ENCODE measurements at places on chromosomes 16 and 17.

GRCh38 chr16:745739-746138 lies 4.9 kb upstream of the CIAO3 start:
- DNase-seq = no peak

- DNase-seq = no peak
Observed at GRCh38 chr16:82302042-82302727, 132.2 kb upstream of the MPHOSPH6 start.

DNA sequence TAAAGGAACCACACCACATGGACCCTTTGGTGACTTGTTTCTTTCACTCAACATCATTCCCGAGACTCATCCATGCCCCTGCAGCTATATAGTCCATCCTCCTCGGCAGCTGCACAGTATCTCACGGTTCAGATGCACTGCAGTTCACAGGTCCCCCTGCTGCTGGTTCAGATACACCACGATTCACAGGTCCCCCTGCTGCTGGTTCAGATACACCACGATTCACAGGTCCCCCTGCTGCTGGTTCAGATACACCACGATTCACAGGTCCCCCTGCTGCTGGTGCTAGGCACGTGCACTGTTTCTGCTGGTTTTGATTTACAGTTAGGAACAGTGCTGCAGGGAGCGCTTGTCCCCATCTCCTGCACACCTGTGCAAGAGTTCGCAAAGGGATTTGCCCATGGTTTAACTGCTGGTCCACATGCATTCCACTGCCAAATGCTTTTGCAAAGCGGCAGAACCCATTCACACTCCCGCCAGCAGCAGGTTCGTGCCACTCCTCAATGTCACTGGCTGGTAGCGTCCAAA lies 3.8 kb downstream of the HSDL1 start:
- no peak for DNase-seq

DNA sequence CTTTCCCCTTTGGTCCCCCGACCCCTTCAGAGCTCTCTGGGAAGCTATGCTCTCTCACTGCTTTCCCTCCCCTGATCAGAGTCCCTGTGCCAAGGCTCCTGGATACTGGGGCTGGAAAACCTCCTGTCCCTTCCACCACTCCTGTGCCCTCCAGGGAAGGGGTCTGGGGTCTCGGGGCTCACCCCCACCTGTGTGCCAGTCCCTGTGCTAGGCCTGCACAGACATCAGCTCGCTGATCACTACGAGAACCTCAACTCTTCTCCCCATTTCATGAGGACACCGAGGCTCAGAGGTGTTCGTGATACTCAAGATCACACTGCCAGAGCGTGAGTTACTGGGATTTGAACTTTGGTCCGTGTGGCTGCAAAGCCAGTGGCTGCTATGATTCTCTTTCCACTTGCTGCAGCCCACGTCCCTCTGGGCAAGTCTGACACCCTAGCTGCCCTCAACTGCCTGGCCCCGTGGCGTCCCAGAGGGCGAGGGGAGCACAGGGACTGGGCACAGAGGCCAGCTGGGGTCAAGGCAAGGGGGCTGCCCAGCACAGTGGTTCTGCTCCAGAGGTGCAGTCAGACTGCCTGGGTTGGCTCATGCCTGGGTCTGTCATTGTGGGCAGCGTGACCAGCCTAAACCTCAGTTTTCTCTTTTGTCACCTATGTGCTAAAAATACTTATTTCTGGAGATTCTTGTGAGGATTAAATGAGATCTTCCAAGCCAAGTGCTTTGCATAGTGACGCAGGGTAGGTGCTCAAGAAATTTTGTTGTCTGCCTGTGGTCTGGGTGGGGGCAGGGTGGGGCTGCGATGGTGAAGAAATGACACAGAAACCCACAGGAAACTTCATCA lies 43.8 kb upstream of the TOB1 start:
- DNase-seq = no peak

- DNase-seq = peak; percentile 11
Observed at GRCh38 chr16:81198635-81199034, 39.9 kb upstream of the BCO1 start.

GRCh38 chr17:1362065-1362848 lies 37.8 kb downstream of the YWHAE start:
- DNase-seq = no peak

DNA sequence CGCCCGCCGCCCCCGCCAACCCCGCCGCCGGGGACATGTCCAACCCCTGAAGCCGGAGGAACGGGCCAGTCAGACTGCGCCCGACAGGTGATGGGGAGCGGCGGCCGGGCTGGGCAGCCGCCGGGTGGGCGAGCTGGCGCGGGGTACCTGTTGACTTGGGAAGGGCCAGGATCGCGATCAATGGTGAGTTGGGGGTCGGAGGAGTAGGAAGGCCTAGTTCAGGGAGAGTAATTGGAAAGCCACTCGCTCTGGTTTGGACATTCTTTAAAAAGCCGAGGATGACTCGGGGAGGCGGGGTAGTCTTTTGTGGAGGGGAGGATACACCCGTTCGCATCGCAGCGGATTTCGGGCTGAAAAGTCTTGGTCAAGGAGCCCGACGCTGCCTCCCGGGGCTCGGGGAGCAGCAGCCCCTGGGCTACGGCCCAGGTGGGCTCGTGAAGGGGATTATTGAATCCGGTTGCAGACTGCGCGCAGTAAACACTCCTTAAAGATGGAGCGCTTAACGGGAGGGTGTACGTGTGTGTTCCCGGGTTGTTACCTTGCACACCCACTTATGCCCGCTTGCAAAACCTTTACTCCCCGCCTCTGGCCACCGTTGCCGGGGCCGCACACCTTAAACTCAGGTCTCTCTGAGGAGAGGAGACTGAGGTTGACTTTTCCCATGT lies 123.8 kb downstream of the GOSR1 start:
- peak; percentile 8 for DNase-seq

- DNase-seq = no peak
Observed at GRCh38 chr16:84780063-84780462, 39.7 kb upstream of the CRISPLD2 start.

- no peak for DNase-seq
Observed at GRCh38 chr17:50848711-50849110, 13.3 kb downstream of the WFIKKN2 start.

DNA sequence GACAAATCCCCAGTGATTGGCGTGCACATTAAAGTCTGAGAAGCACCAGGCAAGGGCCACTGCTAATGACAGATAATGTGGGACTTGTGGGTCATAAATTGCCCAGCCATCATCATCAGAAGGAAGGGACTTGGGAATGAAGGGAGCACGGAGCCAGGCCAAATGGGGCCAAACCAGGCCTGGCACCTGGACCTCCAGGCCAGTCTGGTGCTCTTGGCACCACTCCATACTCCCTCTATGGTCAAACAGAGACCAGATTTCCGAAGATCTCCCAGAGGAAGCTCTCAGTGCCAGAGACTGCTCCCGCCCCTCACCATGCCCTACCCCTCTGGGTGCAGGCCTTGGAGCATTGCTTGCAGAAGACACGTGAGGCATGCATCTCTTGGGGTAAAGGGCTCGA lies 142.2 kb downstream of the CCDC182 start:
- DNase-seq = no peak

GRCh38 chr17:32463304-32463703 lies 19.0 kb downstream of the PSMD11 start:
- DNase-seq = no peak

DNA sequence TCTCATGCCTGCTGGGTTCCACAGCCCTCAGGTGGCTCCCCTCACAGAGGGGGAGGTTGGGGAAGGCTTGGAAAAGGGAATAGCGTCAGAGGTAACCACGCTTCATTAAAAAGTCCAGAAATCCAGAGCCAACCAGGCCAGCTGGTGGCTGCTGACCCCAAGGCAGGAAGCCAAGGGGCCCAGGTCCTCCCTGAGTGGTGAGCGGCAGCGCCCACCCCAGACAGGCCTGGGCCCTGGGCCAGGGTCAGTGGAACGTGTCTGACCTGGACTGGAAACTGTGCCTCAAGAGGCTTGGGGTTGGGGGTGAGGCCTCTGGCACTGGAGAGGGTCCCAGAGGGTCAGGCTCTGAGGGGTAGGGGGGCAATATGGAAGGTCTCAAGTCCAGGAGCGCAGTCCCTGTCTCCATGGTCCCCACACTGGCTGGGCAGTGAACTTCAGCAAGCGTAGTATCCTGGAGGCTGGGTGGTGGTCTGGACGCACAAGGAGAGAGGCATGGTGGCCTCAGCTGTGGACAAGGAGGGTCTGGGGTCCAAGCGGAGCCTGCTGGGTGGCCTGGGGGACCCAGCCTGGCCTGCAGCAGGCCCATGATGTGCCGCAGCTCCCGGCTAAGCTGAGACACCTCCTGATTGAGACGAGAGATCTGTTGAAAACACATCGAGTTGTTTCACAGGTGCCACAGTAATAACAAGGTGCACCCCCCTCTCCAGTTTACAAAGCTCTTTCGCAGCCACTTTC lies 5.2 kb upstream of the RAB5C start:
- DNase-seq = no peak

GRCh38 chr17:73343739-73344454 lies 32.1 kb upstream of the CDC42EP4 start:
- DNase-seq = no peak

DNA sequence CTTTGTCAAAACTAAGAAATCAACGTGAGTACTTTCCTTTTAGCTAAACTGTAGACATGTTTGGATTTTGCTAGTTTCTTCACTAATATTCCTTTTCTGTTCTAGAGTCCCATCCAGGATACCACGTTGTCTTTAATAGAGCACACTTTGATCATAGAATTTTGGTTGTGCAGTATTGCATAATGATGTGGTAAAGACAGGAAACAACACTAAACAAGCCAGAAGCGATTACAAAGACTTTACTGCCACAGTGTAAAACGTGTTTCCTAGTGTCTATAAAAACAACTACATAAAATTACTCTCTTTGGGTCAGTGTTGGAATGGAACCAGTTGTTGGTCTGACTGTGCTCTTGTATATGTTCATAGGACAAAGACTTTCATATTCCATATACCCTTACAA lies 19.3 kb downstream of the SHISA9 start:
- no peak for DNase-seq

DNA sequence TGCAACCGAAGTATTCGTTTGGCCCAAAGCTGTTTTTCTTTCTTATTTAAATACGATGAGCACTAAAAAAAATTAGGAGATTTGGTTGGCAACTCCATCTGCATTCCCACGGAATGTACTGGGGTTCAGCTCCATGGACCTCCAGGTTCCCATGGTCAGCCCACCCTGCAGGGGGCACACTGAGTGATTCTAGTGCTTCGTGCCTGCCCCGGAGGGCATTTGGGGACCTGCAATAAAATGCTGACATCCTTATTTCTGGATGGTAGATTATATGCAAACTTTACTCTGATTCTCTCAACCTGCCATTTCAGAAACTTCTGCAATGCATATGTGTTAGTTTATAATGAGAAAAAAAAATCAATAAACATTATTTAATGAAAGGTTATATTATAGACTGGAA lies 339.4 kb downstream of the XYLT1 start:
- DNase-seq = no peak

DNA sequence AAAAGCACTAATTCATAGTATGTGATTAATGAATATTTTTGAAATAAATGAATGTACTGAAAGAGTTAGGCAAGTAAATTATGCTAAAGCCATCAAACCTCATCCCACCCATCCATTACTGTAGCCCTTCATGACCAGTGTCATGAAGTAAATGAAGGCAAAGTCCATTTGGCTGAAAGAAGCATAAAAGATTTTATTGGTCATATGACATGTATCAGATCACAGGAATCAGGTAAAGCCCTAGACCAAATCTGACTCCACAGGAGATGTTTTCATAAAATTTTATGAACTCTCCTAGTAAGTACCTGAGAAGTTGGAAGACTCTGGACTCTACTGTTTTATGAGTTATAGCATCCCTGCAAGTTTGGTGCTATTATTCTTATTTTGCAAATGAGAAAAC lies 213.5 kb downstream of the TMEM114 start:
- DNase-seq = no peak

GRCh38 chr16:88455610-88456355 lies 2.7 kb downstream of the ZFPM1 start:
- DNase-seq = peak; percentile 21

GRCh38 chr17:16477255-16477654 lies 14.7 kb downstream of the LRRC75A start:
- peak; percentile 89 for DNase-seq

DNA sequence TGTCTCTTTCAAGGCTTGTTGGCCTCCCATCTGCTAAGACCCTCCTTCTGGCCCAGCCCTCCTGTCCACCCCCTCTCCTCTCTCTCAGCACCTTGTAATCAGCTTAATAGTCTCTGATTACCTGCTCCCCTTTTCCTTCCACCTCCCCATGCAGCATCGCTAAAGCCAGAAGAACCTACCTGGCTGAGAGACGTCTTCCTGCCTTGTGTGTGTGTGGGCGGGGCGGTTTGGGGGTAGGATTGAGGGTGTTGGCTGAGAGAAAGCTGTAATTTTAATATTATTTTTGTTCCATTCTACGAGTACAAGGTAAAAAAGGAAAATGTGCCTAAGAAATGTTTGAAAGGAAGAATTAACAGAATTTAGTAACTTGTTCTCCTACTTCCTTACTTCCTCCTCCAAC lies 3.4 kb downstream of the DNAH9 start:
- DNase-seq = no peak

- DNase-seq = no peak
Observed at GRCh38 chr16:11668623-11669379, 546 bp downstream of the SNN start.

GRCh38 chr17:72151565-72152386 lies 31.0 kb downstream of the SOX9 start:
- peak; percentile 13 for DNase-seq

- no peak for DNase-seq
Observed at GRCh38 chr17:73973586-73974409, 229.7 kb upstream of the RPL38 start.

DNA sequence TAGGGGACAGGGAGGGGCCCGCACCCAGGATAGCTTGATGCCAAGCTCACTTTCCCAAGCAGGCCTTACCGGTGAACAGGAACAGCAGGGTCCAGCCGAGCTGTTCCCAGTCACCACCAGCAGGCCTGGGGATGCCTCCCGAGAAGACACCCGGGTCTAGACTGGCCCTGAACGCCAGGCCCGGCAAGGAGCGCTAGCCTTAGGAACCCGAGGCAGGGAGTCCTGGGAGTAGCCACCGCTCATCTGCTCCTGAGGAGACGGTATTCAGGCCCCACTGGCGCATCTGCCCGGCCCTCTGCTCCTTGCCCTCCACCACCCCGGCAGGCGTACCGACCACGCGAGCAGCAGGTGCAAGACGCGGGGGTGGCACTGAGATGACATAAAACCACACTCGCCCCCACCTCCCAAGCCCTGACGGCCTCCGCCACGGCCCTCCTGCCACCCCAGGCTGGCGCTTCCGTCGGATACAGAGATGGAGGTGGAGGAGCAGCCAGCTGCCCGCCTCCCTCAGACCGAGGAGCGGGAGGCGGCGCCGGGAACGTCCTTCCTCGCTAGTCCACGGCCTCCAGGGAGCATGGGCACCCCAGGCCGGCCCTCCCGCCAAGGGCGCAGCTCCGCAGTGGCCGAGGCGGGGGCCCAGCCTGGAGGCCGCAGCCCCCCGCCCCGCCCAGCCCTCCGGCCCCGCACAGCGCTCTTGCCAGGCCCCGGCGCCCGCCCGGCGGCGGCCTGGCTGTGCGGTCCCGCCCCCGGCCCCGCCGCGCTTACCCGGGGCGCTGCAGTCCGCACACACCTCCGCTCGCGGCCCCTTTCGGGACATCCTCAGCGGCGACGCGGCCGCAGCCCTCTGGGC lies 661 bp downstream of the GIT1 start:
- DNase-seq = peak; percentile 42

DNA sequence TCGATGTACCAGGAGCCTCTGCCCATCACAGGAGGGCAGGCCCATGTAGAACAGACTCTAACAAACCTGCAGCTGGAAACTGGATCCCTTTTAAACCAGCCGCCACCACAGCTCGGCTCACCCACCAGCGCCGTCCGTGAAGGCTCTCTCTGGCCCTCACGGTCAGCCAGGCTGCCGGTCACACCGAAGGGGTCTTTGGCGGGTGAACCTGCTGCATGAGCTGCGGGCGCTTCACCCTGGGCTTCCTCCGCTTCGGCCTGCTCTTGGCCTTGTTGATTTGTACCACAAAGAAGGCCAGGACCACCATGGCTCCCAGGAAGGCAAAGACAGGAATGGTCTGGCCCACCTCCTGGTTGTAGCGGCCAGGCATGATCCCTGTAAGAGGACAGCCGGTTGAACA lies 11.7 kb upstream of the SLC38A8 start:
- DNase-seq = no peak

All from HCEC 1CT (cell line).